ENCODE measurements at places on chromosomes 7 and 10.
A peak's percentile ranks its signal among the peaks of the same experiment; 100 is the strongest.

DNA sequence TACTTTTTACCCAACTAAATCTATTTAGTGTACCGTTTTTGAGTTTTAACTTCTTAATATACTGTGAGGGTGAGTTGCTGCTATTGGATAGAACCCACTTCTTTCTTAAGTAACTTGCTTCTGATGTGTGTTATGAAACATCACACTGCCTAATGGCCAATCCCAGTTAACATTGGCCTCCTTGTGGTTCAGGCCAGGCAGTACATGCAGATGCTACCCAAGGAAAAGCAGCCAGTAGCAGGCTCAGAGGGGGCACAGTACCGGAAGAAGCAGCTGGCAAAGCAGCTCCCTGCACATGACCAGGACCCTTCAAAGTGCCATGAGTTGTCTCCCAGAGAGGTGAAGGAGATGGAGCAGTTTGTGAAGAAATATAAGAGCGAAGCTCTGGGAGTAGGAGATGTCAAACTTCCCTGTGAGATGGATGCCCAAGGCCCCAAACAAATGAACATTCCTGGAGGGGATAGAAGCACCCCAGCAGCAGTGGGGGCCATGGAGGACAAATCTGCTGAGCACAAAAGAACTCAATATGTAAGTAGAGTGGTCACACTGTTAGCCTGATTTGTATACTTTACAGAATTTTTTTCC lies 39.7 kb downstream of the TES start:
- peak; percentile 66 for DNase-seq

GRCh38 chr10:126063353-126063791 lies 167.0 kb downstream of the FANK1 start:
- peak; percentile 71 for DNase-seq

DNA sequence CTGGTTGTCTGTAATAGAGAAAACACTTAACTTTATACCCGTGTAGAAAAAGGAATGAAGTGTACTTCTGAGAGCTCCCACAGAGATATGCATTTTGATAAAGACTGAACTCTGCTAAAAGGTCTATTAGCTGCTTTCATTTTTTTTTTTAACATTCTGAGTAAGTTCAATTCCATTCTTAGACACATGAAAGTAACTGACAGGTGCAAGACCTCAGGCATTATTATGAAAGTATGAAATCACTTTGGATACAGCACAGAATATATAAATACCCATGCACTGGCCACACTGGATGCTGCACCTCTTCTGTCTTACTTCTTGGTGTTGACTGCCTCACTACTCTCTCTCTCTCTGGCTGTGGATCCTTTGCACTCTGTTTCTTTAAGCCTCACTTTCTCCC lies 46.2 kb downstream of the VWDE start:
- DNase-seq = no peak

DNA sequence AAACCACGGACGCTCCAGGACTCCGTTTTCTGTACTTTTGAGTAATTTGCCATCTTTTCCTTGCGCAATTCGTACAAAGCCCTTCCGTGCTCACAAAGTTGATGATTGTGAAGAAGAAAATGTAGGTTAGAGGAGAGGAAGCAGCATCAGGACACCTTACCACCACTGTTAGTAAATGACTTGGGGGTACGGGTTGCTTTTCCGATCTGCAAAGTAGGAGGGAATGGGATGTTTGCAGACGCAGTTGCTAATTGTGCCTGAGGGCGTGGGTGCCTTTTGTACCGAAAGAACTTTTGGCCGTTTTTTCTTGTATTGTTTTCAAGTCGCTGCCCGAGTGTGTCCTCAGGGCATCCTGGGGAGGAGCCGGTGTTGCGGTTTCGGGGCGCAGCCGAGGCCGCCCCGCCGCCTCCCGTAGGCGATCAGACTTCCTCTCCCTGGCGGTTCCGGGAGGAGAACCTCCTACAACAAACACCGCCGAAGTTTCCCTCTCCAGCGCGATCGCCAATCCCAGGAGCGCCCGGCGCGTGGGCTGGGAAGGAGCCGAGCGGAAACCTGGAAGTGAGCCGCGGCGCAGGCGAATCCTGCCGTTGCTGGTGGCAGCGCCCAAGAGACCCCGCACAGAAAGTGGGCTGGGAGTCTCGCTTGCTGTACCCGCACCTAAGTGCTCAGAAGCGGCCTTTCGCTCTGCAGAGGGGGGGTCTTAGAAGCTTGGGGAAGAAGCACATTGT lies 1.0 kb downstream of the PRR15 start:
- DNase-seq = peak; percentile 54

DNA sequence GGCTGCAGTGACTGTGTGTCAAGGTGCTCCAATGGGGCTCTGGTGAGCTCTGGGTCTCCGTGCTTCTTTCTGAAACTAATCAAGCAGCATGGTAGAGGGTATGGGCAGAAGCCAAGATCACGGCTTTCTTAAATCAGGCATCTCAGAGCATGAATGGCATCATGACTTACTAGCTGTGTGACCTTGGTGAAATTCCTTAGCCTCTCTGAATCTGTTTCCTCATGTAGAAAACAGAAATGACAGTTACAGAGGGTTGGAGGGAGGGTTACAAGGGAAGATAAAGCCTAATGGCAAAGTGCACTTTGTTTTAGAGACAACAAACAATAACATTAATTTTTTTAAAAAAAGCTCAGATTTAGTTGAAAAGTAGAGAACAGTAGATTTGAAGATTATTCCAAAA lies 34.9 kb downstream of the FRMPD2 start:
- DNase-seq = no peak

DNA sequence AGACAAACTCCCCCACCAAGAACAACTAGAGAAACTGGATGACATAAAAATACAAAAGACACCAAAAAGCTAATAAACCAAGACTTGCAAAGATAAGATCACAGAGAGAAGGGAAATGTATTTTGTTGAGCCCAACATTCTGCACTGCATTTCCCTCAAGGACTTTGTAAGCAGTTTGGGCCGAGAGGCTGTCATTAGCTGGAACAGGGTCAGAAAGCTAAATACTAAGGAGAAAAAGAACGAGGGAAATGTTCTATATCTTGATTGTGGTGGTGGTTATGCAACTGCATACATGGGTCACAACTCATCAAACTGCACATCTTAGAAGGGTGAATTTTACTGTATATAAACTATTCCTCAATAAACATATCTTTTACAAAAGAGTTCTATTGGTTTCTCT lies 315.0 kb downstream of the IPMK start:
- DNase-seq = peak; percentile 58

DNA sequence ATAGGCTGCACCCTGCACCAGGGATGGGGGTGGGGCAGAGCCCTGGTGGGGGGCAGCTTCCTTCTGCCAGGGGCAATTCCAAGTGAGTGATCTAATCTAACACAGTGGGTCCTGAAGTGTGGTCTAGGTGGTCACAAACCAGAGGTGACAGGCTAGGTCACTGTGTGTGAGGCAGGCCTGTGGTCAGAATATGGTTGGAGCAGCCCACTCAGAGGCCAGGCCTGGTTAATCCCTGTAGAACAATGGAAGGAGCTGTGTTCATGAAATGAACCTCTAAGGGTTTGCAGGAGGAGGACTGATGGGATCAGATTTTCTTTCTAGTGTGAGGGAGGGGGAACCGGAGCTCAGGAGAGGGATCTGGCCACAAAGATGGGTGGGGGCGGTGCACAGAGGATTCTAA lies 10.0 kb upstream of the TSPAN14 start:
- no peak for DNase-seq

- DNase-seq = no peak
Measured at GRCh38 chr10:110863361-110863760, 8.4 kb upstream of the PDCD4 start.

- DNase-seq = no peak
Measured at GRCh38 chr7:42457663-42458062, 220.7 kb upstream of the GLI3 start.

GRCh38 chr10:122333037-122333436 lies 41.5 kb upstream of the PLEKHA1 start:
- no peak for DNase-seq

GRCh38 chr10:22086730-22087401 lies 83.3 kb upstream of the DNAJC1 start:
- DNase-seq = peak; percentile 79

DNA sequence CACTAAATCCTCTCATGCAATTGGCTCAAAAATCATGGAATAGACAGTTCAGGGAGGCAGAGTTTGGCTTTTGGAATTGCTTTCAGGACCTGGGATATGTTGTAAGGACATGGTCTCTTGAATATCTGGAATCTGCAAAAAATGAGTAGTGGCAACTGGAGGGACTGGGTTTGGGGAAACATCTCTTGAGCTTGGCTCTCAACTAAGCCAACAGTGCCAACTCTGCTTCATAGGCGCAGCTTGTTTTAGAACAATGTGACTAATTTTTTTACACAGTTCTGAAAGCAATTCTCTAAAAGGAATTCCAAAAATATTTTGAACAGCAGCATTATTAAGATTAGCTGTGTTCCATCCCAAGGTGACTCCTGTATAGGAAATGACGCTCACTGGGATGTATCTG lies 121.5 kb upstream of the DPP6 start:
- DNase-seq = no peak

GRCh38 chr10:78851647-78852046 lies 217.1 kb upstream of the ZMIZ1 start:
- DNase-seq = no peak

GRCh38 chr10:127435246-127435645 lies 113.9 kb upstream of the NPS start:
- DNase-seq = peak; percentile 36

DNA sequence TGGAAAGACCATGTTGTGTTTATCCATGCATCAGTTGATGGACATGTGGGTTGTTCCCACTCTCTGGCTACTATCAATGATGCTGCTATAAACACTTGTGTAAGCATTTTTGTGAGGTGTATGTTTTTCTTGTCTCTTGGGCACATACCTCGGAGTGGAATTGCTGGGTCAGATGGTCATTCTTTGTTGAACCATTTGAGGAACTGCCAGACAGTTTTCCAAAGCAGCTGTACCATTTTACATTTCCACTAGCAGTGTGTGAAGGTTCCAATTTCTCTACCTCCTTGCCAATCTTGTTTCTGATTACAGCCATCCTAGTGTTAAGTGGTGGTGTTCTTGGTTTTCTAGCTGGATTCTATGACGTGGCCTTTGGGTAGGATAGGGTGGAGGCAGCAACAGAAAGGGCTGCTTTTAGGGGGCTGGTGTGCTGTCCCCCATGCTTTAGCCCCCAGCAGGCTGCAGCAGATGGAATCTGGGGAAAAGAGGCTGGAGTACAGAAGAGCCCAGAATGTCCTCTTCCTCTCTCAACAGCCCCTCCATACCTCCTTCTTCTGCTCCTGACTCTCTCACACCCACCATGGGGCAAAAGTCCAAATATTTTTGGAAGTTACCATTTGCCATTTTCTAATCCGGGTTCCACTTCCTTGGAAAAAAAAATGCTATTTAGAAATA lies 352.7 kb downstream of the FRMD4A start:
- no peak for DNase-seq

DNA sequence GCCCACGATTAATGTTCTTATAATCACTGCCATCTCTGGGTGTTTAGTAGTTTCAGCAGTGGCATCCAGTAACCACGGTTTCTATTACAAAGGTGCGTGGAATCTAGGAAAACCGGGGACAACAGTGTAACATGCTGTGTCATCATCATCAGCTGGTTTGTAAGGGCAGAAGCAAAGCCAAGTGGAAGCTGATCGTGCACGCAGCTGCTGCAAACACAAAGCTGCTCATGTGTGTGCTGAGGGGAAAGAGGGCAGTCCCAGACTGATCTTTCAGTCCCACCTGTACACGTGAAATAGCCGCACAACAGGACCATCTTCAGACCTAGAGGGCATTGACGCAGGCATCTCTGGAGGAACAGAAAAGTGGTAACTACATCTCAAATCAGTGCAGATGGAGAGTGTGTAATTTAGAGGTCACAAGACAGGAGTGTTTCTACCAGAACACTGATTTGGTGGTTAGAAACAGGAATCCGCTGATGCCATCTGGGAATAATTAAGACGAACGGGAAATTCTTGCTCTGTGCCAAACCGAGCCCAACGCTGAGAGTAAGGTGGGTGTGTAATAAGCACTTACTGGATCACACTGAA lies 13.4 kb downstream of the ANKRD16 start:
- DNase-seq = no peak

- peak; percentile 88 for DNase-seq
Measured at GRCh38 chr10:29841724-29842649, 207.2 kb upstream of the SVIL start.

DNA sequence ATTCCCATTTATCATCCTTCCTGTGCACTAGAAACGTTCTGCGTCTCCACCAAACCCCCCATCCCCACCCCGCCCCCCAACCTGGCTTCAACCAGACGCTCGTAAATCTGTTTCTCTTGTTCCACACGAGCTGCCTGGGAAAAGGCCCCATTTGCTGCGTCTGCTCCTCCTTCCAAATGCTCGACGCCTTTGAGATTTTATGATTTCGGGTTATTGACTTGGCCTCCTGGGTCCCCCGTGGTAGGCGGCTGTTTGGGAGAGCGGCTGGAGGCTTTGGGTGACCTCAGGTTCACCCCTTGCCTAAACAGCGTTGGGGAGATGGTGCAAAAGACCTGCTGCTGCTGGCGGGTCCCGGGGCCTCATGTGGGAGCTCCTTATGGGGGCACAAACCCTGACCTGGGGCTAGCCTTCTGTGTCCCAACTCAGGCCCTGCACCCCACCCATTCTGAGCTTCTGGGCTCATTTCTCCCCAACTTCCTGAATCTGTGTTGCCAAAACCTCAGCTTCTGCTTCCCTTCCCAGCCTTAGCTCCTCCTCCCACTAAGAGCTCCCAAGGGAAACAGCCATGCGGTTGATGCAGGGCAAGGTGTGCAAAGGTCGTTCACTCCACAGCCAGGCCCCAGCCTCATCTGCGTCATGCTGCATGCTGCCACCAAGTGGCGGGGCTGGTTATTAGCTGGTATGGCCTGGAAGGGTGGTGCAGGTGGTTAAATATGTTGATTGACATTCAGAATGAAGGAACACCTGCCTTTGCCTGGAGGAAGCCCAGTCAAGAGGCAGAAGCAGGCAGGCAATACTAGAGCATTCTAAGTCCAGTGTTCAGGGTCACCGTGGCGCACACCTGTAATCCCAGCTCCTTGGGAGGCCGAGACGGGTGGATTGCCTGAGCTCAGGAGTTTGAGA lies 49.1 kb upstream of the ELN start:
- no peak for DNase-seq

DNA sequence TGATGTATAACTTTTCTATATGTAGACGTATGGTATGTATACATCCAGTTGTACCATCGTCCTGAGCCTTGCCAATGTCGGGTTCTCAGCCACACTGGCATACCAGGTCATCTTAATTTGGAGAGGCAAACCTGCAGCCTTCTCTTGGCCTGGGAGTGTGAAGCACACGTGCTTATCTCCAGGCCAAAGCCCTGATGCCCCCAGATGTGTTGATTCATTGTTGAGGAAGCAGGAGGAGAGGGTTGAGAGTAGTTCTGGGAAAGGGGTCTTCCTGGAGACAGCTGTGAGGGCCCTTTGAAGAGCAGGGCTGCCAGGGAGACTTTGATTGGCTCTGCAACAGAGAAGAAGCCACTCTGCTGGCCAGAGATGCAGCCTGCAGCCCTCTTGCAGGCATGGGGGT lies 155.6 kb downstream of the ARHGAP21 start:
- DNase-seq = no peak

GRCh38 chr7:106165337-106165736 lies 53.2 kb upstream of the SYPL1 start:
- peak; percentile 86 for DNase-seq

GRCh38 chr7:134886353-134887057 lies 99.8 kb upstream of the AGBL3 start:
- DNase-seq = peak; percentile 86

Data from mesenchymal stem cell (in vitro differentiated cells and primary cell).